Activated CD4-positive, alpha-beta T cell treated with anti-CD3 and anti-CD28 coated beads, Interleukin-2, amount 50 U/mL, for 4 hours (primary cell): ENCODE measurements at places on chromosomes 7 and 10.

DNA sequence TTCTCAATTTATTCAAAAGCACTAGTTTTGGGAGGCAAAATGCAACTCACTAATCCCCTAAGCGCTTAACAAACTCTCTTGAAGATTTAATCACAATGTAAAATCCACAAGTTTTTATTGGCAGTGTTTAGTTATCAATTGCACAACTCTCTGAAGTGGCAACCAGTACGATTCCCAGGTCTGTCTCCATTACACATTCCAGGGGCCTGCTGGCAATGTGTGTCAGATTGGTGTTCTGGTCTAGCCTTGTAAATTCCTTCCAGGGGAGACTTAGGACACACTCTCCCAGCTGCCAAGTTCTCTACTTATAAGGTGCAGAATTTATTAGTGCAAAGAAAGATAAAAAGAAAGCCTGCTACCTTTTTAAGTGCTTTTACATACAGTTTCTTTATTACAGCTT, 164.7 kb upstream of the HPS1 start:
- no peak for DNase-seq

GRCh38 chr10:87875929-87876571, 12.6 kb downstream of the PTEN start:
- no peak for DNase-seq

DNA sequence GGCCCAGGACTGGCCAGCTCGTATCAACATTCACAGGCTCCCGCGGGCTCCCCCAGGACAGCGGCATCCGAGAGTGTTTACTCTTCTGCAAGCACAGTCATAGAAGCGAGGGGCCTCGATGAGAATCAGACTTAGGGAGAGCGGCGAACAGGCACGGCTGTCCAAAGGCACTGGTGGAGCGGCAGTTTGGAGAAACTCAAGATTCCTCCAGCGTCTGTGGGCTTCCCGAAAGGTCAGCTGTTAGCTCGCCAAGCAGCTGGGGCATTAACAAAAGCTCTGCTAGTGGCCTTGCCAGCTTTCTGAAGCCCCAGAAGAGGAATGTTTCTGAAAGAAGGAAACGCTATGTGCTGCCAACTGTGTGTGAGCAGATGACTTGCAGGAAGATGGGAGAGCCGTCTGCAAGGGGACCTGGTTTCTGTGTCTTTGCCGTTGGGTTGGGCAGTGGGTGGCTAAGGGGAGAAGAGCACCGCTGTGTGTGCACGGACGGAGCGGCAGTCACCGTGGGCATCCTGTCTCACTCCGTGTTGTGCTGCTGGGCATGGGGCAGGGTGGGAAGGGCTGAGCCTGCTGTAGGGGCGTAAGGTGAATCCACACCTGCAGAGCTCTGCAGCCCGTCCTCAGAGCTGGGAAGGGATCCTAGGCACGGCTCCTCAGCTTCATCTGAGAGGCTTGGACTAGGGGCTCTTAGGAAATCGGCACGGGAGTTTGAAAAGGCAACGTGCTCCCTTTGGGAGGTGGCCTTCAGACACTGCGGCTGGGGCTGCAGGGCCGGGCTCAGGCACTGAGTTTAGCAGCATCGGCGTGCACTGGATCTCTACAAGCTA, 42.1 kb downstream of the AMZ1 start:
- DNase-seq = no peak

- DNase-seq = no peak
Measured at GRCh38 chr10:100253041-100253440, 14.4 kb downstream of the CWF19L1 start.

- no peak for DNase-seq
Measured at GRCh38 chr7:149776289-149776688, 2.9 kb upstream of the ZNF467 start.

GRCh38 chr7:25186436-25186835, 41.9 kb downstream of the NPVF start:
- no peak for DNase-seq

GRCh38 chr10:111209692-111210091, 132.9 kb downstream of the ADRA2A start:
- DNase-seq = no peak

GRCh38 chr7:39504963-39505362, 61.2 kb upstream of the YAE1 start:
- no peak for DNase-seq

GRCh38 chr7:141737118-141737835, 881 bp upstream of the SSBP1 start:
- no peak for DNase-seq

DNA sequence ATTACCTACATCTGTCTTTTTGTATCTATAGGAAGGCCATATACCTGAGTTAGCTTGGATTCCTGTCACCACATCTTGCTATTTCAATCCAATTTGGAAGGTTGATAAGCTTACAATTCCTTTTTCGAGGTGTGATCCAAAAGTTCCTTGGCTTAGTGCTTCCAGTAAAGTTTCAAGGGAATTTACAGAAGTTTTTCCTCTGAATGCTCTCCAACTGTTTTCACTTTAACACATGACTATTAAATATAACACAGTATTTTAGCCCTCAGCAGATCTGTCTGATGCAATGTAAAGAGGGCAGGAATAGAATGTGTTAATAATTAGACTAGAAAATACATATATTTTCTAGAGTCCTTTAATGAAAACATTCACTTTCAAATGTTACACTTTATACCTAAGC, 171.4 kb downstream of the DKK1 start:
- DNase-seq = no peak
